Fibroblast of skin of right quadriceps (primary cell): ENCODE measurements at places on chromosomes 5 and 9.
A peak's percentile ranks its signal among the peaks of the same experiment; 100 is the strongest.

- peak; percentile 60 for DNase-seq
Observed at GRCh38 chr9:111661150-111661801, at the start of gene GNG10. TSS of gene GNG10 (plus strand) at chr9:111661605. CDS start at chr9:111661635, 30 bp downstream.

DNA sequence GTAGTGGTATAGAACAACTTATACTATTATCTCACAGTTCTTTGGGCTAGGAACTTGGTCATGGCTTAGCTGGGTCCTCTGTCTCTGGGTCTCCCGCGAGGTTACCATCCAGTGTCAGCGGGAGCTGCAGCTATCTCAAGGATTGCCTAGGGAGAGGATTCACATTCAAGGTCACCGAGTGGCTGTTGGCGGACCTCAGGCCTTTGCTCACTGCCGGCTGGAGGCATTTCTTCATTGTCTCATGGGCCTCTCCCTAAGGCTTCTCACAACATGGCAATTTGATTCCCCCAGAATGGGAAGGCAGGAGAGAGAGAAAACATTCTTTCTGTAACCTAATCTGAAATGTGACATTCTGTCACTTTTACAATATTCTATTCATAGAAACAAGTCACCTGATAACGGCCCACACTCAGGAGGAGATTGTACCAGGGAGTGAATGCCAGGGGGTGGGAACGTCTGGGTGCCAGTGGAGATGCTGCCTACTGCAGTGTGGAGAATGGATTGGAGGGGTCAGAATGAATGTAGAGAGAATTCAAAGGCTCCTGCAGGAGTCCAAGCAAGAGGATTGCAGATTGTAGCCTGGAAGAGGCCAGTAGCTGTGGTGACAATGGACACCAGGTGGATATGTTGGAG is 29.5 kb upstream of the ANKRD18A start:
- no peak for DNase-seq

DNA sequence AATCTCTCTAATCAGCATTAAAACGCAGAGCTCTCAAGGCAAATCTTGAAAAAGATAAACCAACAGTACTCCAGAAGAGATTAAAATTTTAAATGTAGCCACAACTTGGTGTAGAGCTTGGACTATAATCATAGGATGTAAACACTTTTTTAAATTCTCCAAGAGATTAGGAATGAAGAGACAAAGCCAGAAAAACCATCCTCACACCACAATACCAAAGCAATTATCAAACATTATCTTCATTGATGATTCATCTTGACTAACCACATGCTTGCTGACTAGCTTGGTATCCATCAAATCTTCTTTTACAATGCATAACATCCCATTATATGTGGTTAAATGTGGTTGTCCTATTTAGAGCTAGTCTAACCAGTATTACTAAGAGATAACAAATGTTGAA is 815.1 kb downstream of the TLE1 start:
- peak; percentile 94 for DNase-seq

DNA sequence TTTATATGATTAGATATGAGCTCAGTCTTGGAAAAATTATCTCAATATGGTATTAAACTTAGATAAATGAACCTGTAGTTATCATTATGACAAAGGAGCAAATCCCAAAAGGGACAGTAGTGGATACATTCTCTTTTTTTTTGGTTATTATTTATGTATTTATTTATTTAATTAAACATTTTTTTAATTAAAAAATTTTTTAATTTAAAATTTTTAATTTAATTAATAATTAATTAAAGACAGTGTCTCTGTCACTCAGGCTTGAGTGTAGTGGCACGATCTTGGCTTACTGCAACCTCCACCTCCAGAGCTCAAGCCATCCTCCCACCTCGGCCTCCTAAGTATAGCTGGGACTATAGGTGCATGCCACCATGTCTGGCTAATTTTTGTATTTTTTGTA is 15.6 kb downstream of the ANKHD1 start:
- no peak for DNase-seq

- DNase-seq = no peak
Observed at GRCh38 chr5:169474226-169474625, 109.3 kb upstream of the SPDL1 start.

- DNase-seq = no peak
Observed at GRCh38 chr5:131245312-131245711, 18.5 kb upstream of the CDC42SE2 start.

DNA sequence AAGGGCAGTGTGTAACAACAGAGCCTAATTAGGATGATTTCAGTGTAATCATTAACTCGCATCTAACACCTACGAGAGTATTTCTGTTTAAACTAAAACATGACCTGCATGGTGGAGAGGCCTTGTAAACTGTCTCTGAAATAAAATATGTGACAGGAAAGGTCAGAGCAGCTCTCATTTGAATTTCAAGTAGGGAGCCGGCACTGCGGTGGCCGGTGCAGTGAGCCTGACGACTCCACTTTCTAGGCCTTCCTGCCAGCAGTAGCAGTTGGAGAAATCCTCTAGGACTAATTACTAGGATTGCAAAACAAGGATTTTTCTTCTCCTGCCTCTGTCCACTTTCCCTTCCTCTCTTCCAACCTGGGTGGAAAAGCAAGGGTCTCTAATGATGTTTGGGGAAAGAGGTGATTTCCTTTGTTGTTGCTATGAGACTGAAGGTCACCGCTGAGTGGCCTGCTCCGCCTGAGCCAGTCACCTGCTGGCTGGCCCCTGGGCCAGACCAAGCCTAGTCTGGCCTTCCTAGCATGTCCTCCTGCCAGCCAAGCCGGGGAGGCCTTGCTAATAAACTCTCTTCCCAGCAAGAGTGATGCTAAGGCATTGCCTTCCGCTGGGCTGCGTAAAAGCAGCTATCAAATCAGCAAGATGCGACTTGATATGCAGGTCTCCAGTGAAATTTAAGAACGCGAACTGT is 245.7 kb downstream of the PSAT1 start:
- no peak for DNase-seq

GRCh38 chr9:128160603-128160987 is 530 bp downstream of the BBLN start:
- DNase-seq = no peak

DNA sequence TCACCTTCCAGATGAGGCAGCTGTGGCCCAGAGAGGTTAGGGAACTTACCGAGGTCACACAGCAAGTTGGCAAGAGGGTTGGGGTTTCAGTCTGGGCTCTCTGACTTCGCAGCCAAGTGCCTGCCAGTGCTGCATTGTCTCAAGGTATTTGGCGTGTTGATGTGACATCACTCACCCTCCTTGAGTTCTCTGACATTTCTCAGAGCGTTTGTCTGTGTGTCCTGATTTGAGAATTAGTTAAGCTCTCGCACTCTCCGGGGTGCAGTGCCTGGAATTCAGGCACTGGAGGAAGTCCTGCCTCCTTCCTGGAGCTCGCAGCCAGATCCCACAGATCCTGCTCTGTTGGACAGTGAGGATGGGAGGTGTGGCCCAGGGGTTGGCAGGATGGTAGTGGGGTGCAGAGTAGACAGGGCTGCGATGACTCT is 25.7 kb downstream of the WWC1 start:
- no peak for DNase-seq

DNA sequence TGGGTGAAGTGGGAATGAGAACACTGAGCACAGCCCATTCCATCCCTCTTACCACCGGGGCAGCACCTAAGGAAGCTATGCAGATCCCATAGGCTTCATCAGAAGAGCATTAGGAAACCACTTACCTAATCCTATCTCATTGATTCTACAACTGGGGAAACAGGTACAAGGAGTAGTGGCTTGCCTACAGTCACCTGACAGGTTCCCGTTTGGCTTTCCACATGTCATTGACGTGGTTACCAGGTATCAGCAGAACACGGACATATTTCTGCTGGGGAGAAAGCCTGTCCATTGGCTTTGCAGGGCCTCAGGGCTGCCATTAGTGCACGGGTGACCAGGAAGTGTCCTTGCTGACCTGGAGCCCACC is 11.3 kb downstream of the AFAP1L1 start:
- no peak for DNase-seq

GRCh38 chr5:130168211-130168610 is 263.9 kb downstream of the CHSY3 start:
- DNase-seq = peak; percentile 50

DNA sequence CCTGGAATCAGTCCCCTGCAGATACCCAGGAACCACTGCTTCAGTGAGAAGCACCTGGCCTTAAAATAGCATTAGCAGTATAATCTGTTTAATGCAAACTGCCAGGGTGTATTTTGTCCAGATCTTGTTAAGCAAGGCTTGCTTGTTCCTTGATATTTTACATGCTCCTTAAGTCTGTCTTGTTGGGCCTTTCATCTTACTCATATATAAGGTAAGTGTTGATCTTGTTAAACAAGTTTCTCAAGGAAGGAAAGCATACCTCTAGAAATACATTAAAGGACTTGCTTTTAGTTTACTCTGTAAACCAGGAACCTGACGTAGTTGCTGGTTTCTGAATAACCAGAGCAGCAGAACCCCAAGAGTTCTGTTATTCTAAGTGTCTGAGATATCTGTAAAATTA is 13.7 kb downstream of the HSPA4 start:
- DNase-seq = no peak

DNA sequence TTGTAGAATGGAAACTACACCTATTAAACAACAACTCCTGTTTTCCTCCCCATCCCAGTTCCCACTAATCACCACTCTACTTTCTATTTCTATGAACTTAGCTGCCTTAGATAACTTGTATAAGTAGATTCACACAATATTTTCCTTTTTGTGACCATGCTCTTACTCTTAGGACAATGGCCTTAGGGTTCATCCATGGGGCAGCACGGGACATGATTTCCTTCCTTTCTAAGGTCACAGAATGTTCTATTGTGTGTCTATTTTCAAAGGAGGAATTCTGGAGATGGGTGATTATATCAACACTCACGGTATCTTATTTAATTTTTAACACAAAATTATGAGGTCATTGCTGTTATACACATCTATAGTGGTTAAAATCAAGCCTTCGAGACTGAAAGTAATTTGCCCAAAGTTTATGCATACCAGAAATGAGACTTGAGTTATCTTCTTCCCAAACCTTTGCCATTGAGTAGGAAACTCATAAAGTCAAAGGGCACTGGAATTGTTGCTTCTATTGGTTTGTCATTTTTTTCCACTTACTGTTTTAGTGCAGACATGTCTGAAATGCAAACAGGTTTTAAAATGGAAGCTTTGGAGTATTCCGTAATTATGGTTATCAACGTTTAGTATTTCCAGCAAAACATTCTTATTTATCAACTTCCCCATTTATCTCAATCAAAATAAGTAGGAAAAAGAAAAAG is 23.6 kb downstream of the CTSL start:
- no peak for DNase-seq

GRCh38 chr9:131669269-131670157 is 70.4 kb downstream of the RAPGEF1 start:
- DNase-seq = no peak

GRCh38 chr9:113290052-113290607 is 13.0 kb downstream of the RNF183 start:
- DNase-seq = no peak

- DNase-seq = no peak
Observed at GRCh38 chr9:98372077-98372836, 116.8 kb upstream of the TBC1D2 start.

- DNase-seq = no peak
Observed at GRCh38 chr5:105968981-105969380, 1701.8 kb downstream of the EFNA5 start.

GRCh38 chr5:2066373-2066772 is 183.6 kb upstream of the IRX4 start:
- DNase-seq = no peak

- no peak for DNase-seq
Observed at GRCh38 chr9:114538241-114538640, 33.0 kb upstream of the WHRN start.

DNA sequence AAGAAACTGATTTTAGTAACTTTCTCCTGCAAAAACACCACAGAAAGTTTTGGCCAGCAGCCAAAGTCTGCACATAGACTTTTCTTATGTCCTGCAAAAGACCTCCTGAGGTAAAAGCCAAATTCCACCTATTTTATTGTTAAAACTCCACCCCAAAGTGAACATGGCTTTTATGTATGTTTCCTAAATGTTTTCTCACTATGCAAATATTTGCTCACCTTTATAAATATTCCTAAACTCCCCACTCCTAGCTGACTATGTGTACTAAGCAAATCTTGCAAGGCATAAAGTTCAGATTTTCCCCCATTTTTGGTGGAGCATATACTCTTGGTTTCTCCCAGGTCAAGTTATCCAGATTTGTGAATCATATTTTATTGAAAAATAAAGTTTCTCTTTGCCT is 446.2 kb downstream of the DNAH5 start:
- no peak for DNase-seq

DNA sequence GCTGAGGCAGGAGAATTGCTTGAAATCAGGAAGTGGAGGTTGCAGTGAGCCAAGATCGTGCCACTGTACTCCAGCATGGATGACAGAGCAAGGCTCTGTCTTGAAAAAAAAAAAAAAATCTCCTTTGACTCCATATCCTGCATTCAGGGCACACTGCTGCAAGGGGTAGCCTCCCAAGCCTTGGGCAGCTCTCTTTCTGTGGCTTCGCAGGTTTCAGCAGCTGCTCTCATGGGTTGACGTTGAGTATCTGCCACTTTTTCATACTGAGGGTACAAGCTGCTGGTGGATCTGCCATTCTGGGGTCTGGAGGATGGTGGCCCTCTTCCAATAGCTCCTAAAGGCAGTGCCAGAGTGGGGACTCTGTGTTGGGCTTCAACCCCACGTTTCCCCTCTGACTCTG is 2198.1 kb upstream of the WWC1 start:
- DNase-seq = no peak

- DNase-seq = no peak
Observed at GRCh38 chr9:95732802-95733688, 142.4 kb upstream of the ERCC6L2 start.

DNA sequence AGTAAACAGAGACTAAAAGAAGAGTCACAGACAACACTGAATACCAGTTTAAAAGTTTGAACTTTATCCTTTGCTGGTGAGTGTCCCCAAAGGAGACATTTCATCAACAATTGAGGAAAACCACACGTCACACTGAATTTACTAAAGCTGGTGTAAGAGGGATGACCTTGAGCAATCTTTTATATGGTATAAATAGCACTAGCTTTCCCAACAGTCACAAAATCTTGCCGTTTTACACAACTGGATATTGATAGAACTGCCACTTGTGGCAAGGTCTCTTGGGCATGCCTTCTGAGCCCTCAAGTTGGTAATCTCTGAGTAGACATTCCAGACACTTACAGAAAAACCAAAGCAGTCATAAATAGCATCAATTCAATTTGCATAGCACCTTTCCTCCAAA is 311.5 kb upstream of the TARS1 start:
- no peak for DNase-seq

DNA sequence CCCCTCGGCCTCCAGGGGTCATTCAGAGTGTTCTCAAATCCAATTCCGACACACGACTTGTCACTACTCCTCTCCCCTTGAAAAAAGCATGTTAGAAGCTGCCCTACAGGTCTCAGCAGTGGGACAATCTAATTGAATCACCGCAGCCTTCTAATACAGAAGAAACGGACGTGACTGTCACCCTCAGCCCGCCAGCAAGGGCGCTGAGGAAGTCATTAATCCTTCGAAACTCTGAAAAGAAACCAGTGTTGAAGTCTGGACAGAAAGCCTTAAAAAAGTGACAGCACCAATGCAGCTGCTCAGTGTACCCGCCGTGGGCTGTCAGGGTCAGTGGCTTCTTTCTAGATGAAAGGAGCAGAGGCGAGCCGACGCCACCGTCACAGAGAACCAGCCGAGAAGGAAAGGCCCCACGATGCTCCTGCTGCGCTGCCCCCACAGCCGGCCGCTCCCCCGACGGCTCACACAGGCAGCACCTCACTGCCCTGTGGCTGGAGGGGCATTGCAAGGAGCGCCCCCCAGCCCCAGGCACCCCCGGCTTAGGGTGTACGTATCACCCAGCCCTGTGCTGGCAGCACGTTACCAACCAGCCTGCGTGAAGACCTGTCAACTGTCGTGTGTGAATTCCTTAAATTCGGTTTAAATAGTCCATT is 5.7 kb downstream of the BRD3OS start:
- no peak for DNase-seq
